ENCODE measurements at places on chromosomes 13 and 19.

DNA sequence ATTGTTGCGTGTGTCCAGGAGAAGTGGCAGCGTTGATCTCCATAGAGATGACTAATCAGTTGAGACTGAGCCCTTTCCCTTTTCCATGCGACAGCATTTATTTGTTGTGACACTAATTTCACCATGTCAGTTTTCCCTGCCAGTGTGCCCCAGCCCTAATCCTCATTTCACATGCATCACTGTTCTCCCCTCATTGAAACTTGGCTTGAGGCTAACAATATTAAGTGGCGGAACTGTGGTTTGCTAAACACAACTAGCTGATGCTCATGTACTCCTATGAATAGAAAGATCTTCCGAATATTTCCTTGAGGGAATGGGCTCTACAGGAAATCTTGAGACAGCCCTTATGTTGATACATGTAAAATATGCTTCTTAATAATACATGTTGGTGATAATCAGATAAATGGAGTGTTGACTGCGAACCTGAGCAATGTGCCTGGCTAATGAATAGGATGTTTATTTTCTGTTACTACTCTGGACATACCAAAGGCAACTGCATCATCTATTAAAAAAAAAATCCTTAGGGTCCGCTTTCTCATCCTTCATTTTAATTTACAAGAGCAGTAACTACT, 258.6 kb downstream of the ATP8A2 start:
- DNase-seq: no peak

GRCh38 chr19:40147338-40147692, 43.9 kb upstream of the MAP3K10 start:
- DNase-seq: no peak

- no peak for DNase-seq
These were observed 66.7 kb downstream of the ATP11A start for GRCh38 chr13:112756511-112756966.

DNA sequence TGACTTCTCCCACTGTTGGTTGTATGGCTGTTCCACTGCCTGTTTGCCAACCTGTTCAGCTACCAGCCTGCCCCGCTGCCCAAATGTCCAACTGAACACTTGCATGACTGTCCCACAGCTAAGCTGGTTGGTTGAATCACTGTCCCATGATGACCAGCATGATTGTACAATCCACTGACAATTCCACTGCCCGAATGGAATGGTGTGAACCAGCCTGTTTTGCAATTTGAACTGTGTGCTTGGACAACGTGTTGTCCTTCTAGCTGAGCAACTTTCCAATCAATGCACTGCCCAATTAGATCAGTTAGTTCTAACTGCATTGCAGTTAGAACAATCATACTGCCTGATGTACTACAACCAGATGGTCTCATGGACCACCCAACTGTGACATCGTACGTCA, 8.7 kb downstream of the ADAMTS10 start:
- no peak for DNase-seq

DNA sequence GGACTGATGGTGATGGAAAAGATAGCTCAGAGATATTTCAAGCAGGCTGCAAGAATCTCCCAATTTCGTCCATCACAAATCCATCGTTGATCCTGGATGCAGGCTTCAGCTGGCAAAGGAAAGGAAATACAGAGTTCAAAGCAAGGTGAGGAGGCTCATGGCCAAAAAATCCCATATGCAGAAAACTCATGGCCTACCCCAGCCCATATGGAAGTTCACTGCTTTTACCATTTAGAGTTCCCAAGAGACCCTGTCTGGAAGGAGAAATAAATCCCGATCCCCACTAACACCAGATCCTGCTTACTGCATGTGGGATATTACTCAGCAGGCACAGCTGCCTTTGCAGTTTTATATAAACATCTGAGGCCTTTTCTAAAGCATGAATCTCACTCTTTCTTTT, 412.9 kb upstream of the SPRY2 start:
- no peak for DNase-seq

DNA sequence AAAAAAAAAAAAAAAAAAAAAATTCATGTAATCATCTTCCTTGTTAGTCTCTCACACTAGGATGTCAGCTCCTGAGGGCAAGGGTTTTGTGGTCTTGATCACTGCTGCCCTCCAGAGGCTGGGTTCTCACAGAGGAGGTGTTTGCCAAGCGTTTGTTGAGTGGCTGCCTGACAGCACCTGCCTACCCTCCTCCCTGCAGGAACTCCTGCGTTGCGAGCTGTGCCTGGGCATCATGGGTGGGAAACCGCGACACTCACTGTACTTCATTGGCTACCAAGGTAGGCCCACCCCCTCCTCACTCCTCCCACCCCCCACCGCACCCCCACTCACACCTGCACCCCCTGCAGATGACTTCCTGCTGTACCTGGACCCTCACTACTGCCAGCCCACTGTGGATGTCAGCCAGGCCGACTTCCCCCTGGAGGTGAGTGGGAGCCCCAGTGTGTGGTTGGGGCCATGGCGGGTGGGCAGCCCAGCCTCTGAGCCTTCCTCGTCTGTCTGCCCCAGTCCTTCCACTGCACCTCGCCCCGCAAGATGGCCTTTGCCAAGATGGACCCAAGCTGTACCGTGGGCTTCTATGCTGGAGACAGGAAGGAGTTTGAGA, 8.1 kb downstream of the ATG4D start:
- no peak for DNase-seq

- no peak for DNase-seq
These were observed 20.2 kb upstream of the PNMA8B start for GRCh38 chr19:46515879-46516350.

GRCh38 chr19:10503002-10503789, at the start of gene KEAP1:
Gene KEAP1, minus strand, starts transcription at chr19:10503356. Its CDS starts 3,323 bp downstream, at chr19:10500033.
- no peak for DNase-seq

DNA sequence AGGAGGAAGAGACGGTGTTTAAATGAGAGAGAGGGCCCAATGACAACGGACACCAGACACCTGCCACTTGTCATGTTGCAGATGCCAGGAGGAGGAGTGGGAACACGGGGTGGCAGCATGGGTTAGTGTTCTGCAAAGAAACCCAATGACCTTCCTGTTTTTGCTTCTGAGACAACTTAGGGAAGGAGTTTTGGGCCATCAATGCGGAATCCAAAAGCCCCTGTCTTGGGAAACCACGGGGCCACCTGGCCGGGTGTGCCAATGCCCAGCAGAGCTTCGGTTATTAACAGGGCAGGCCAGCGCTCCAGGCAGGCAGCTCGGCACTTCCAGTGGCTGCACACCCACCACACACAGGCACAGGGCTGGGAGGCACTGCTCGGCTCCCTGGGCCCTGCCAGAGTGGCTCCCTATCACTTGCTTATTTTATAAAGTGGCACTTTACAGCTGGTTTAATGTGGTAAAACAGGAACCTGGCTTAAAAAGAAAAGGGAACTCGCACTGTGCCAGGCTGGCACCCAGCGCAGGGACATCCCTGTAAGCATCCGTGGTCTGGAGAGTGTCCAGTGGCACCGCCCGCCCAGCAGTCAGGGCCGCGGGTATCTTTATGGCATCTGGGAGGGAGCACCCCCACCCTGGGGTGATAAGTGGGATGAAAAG, 19.1 kb downstream of the ELL start:
- DNase-seq: no peak

GRCh38 chr19:39858541-39858940, 12.4 kb upstream of the FBL start:
- no peak for DNase-seq

- no peak for DNase-seq
These were observed 760.4 kb downstream of the SLITRK1 start for GRCh38 chr13:83121896-83122295.

- DNase-seq: no peak
These were observed 56.6 kb upstream of the RANBP3 start for GRCh38 chr19:6034512-6034911.

- DNase-seq: no peak
These were observed 923 bp downstream of the DOCK9 start for GRCh38 chr13:98976941-98977340.

GRCh38 chr19:6906559-6907060, 19.2 kb downstream of the ADGRE1 start:
- no peak for DNase-seq

- no peak for DNase-seq
These were observed 1342.5 kb upstream of the SLC10A2 start for GRCh38 chr13:104408733-104409132.

GRCh38 chr19:50646074-50646807, 3.0 kb upstream of the C19orf81 start:
- DNase-seq: no peak

DNA sequence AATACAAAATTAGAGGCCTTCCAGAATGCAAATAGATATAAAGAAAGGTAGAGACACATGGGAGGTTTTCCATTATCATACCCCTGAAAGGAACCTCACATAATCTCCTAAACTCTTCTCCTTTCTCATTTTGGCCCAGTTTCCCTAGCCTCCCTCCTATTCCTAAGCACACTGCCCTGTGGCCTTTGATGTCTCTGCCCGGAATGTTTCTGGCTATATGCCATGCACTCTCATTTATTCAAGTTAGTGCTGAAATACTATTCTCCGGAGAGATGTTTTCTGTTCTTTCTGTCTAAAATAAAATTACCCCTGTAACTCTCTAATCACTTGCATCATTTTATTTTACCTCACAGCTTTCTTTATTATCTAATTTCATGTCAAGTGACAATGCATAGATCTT, 1287.7 kb downstream of the SLITRK5 start:
- DNase-seq: no peak

DNA sequence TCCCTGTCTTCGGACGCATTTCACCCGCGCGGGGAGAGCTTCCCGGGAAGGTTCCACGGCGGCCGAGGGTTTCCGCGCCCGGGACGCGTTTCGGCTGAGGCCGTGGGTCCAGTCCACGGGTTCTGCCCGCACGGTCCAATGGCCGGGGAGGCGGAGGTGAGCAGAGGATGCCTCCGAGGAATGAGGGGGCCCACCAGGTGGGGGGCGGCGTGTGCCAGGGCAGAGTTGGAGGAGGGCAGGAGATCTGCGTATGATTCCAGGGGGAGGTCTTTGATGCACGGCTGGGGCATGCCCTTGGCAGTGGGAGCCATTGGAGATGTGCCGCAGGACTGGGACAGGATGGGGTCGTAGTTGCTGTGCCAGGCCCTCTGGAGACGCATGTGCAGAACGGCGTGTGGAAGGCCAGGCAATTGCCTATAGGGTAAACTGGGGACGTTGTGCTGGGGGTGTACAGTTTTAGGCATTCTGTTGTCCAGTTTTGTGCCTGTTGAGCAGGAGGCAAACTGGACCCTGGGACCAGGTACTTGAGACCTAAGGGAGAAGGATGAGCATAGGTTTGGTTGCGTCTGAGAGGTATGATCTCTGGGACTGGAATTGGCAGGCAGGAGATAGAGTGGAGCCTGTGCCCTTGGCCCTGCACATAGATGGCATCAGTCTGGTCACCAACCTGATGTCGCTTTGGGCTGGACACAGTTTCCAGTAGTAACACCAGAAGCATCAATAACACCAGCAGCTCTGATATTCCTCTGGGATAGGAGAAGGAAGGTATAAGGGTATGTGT, 751 bp downstream of the ZNF584 start:
- no peak for DNase-seq

DNA sequence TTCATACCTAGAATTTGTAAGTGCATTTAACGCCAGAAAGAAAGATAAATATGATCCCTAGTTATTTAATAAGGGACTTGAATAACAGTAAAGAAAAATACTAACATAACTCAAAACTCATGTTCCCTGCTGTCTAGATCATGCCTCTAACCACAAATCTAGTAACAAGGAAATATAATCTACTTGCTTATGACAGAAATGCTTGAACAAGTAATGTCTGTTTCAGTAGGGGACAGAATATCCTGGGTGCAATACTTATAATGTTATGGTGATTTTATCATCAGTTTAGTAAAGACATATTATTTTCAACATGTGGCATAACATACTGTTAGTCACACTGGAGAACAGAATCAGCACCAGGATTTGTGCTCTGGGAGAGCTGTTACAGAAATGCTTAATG, 861.9 kb upstream of the SLITRK1 start:
- DNase-seq: no peak

- DNase-seq: no peak
These were observed 468.9 kb downstream of the KLF12 start for GRCh38 chr13:73665261-73665660.

- no peak for DNase-seq
These were observed 133.9 kb downstream of the DCT start for GRCh38 chr13:94345374-94346195.

DNA sequence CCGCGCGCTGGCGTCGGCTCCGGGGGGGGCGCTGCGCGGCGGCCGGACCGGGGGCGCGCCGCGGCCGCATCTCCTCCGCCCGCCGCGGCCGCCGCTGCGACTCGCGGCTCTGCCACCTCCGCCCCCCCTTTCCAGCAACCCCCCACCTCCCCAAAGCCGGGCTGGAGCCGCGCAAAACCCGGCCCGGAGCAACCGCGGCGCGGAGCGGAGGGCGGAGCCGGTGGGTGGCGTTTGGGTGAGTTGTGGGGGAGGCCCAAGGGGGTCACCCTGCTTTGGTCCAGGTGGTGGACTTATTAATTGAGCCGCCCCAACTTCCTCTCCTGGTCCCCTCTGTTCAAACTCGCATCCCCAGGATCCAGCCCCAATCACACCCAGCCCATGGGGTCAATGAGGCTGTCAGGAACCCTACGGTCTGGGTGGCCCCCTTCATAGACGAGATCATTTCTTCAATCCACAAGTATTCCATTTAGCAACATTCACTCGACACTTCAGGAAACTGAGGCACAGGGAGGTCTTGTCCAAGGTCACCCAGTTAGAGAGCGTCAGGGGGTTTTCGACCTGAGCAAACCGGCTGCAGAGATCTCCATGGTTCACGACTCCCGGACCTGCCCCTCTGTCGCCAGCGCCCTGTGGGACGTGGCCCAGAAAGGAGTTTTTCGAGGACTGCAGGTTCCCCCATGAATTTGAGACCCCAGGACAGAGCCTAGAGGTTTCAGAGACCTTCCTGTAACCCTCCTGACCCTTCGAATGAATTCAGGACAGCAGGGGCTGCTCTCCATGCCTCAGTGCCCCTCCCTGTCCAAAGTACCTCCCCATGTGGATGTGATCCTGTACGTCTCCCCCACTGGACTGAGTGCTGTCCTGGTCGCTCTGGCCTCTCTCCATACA, 22.4 kb upstream of the SEMA6B start:
- no peak for DNase-seq

- peak; percentile 91 for DNase-seq
These were observed 67.1 kb downstream of the KDM4B start for GRCh38 chr19:5035793-5036697.

DNA sequence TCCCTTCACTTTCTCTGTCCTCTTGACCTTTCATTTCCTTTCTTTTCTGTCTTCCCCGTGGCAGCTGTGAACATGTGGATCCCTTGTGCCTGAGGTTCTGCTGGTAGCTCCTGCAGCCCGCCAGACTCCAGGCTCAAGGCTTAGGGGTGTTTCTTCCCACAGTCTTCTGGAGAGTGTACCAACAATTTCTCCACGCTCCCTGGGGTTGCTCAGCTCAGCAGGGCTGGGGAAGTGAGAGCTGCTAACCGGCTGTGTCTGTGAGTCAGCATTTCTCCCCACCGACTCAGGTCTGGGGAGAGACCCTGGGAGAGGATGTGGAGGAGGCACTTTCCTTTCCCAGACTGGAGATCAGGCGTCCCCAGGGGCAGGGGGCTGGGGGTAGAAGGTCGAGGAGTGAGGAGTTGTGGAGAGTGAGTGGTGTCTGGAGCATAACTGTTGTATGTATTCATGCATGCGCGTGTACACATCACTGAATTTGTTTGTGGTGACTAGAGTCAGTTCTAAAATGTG, 193.6 kb downstream of the KCNRG start:
- no peak for DNase-seq
